ENCODE measurements at places on chromosomes 4 and X.

DNA sequence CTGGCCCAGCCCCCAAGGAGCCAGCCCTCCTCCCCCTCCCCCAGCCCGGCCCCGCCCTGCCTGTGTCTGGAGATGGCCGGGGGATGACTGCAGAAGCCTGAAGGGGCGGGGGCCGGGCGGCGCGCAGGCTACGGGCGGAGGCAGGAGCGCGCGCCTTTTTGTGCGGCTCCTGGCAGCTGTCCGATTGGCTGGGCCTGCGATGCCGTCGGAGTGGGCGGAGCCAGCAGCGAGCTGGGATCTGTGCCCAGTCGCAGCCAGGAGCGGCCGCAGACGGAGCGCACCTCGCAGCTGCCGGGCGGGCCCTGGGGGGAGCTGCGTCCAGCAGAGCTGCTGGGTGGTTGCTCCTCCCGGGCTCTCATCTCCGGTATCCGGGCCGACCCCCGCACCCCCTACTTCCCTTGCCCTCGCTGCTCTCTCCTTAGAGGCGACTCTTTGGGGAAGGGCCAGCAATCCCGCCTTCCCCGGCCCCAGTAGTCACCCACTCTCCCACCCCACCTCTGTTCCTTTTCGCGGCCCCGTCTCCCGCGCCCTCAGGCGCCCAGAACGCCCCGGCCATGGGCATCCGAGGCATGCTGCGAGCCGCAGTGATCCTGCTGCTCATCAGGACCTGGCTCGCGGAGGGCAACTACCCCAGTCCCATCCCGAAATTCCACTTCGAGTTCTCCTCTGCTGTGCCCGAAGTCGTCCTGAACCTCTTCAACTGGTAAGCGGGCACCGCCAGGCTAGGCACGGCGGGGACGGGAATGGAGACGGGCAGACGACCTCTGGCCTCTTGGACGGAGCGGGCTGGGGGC is at the start of gene GABRQ:
Gene GABRQ, plus strand, starts transcription at position 247 of the 794 bp plus-strand sequence. Its CDS starts 308 bp downstream, at position 555.
- no peak for DNase-seq

GRCh38 chrX:19682712-19683331 is 167.5 kb upstream of the MAP3K15 start:
- peak; percentile 68 for DNase-seq

- no peak for DNase-seq
Observed at GRCh38 chr4:158936238-158936637, 166.6 kb upstream of the RAPGEF2 start.

DNA sequence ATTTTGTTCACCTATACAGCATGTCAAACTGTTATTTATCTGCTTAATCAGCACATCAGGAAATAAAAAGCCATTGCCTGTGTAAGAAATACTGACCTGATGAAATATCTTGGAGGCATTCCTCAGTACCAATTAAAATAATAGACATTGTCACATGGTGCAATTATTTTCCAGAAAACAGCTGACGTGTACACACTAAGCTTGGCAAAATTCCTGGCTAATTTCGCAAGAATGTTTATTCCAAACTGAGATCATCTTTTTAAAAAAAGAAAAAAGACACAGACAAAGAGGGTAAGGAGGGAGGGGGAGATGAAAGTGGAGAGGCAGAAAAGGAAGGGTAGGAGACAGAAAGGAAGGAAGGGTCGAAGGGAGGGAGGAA is 61.9 kb upstream of the NFKB1 start:
- DNase-seq: no peak

- no peak for DNase-seq
Observed at GRCh38 chr4:106852426-106852825, 183.7 kb downstream of the DKK2 start.

DNA sequence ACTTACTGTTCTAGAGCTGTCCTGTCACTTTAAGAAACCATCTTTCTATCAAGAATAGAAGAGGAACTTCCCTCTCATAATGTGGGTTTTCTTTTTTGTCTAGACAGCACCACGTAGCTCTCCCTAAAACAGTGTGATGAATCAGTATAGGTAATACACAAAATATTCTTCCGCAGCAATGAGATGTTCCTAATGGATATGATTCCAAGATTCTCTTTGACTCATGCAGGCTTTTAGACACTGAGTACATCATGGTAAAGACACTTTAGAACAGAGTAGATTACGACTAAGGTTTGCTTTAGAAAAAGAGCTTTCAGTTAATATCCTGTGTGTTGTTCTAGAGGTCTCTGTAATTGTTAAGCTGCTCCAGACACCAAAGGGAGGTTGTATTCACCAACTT is 69.8 kb downstream of the PTTG2 start:
- no peak for DNase-seq

GRCh38 chr4:25860586-25861279 is 2.1 kb downstream of the SEL1L3 start:
- DNase-seq: peak; percentile 28

GRCh38 chr4:183838987-183839712 is 66.0 kb upstream of the STOX2 start:
- no peak for DNase-seq

- DNase-seq: no peak
Observed at GRCh38 chr4:51932684-51933083, 87.5 kb downstream of the LRRC66 start.

GRCh38 chr4:86306816-86307215 is 53.0 kb downstream of the MAPK10 start:
- no peak for DNase-seq

- DNase-seq: no peak
Observed at GRCh38 chr4:172356016-172356415, 542.8 kb downstream of the GALNTL6 start.

DNA sequence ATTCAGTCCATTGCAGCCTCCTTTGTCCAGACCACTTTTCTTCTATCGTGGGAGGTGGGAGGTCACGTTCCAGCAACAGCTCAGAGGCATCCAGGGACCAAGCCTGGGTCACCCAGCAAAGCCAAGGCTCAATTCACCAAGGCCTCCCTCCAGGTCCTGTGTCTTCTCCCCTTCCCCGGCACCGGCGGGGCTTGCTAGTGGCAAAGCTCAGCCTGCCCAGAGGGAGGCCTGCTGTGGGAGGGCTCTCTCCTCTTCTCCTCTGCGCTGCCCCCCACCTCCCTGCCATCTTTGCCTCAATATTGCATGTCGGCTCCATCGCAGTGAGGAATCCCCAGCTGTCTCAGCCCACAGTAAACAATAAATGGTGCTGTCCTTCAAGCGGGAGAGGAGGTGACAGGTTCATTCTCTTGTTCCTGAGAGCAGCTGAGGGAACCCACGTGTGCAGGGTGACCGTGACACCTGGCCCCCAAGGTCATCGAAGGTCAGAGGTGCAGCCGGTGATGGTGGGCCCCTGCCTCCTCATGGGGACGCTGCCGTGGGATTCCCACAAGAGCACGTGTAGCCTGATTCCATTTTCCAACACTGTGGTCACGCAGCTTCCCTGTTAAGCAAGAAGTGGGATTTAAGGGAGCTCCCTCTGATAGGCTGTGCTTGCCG is 111.5 kb upstream of the PSAPL1 start:
- DNase-seq: no peak

DNA sequence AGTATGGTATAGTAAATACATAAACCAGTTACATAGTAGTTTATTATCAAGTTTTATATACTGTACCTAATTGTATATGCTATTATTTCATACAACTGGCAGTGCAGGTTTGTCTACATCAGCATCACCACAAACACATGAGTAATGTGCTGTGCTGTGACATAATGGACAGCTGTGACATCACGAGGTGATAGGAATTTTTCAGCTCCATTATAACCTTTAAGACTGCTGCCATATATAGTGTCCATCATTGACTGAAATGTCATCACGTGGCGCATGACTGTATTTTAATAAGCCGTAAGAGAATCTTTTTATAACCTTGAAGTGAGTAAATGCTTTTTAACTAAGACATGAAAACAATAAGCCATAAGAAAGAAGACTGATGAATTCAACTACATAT is 44.8 kb upstream of the ANK2 start:
- DNase-seq: no peak

- no peak for DNase-seq
Observed at GRCh38 chr4:1247864-1248244, 1.1 kb downstream of the CTBP1 start.

DNA sequence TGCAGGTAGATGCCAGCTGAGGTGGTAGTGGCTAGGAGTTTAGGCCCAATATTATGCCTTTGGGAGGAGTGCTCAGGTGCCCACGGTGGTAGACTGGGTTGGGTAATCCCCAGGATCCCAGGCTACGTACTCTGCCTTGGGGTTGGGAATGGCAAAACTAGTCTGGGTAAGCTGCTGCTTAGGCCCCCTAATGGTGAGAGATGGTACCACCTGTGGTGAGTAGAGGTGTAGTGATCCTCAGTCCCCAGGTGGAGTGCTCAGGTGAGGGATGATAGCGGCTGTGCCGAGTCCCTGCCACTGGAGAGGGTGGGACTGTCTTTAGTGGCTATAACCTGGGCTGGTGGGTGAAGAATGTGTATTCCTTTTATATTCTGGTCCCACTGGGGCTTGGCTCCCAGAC is 75.2 kb downstream of the IL1RAPL2 start:
- no peak for DNase-seq

GRCh38 chrX:16975233-16975632 is 28.8 kb downstream of the REPS2 start:
- DNase-seq: no peak

- no peak for DNase-seq
Observed at GRCh38 chr4:73434311-73434710, 1.7 kb upstream of the AFP start.

DNA sequence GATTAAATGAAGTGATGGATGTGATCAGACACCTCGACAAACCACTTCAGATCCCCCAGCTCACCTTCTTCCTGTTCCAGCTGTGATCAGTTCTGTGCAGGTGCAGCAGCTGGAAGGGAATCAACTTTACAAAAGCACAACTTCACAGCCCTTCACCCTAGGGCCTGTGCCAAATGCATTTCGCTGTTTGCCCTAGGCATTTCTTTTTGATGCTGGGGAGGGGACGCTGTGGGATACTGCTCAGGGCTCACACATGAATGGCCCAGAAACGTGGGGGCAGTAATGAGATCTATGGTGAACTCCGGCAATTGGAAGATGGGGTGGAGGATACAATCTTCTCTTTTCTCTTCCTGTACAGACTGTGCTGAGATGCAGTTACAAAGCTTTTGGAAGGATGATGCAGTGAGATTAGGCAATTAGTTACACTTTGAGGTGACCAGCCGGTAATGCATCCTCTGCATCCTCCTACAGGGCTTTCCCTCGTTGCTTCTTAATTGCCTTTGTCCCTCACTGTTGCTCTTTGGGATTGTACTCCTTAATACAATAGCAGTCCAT is 215.1 kb upstream of the PITX2 start:
- no peak for DNase-seq

DNA sequence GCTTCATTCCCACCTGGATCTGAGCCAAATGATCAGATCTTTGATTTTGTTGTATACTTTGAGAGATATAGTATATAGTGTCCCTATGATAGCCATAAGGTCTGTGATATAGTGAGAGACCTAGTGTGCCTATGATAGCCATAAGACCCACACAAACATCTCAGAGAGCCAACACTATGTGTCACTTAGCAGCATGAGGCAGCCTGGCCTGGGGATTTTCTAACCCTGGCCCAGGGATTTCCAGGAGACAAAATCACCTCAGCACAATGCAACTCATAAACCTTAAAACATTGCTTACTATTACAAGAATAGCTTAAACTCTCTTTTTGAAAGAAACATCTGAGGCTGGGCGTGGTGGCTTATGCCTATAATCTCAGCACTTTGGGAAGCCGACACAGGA is 23.2 kb upstream of the COL25A1 start:
- DNase-seq: no peak

- DNase-seq: no peak
Observed at GRCh38 chr4:20544645-20545044, 155.6 kb upstream of the PACRGL start.

- DNase-seq: no peak
Observed at GRCh38 chr4:115973768-115974167, 860.3 kb upstream of the NDST4 start.

GRCh38 chr4:149801416-149801815 is 14.2 kb downstream of the IQCM start:
- no peak for DNase-seq

GRCh38 chrX:47321386-47321785 is 49.0 kb upstream of the ZNF157 start:
- DNase-seq: no peak

DNA sequence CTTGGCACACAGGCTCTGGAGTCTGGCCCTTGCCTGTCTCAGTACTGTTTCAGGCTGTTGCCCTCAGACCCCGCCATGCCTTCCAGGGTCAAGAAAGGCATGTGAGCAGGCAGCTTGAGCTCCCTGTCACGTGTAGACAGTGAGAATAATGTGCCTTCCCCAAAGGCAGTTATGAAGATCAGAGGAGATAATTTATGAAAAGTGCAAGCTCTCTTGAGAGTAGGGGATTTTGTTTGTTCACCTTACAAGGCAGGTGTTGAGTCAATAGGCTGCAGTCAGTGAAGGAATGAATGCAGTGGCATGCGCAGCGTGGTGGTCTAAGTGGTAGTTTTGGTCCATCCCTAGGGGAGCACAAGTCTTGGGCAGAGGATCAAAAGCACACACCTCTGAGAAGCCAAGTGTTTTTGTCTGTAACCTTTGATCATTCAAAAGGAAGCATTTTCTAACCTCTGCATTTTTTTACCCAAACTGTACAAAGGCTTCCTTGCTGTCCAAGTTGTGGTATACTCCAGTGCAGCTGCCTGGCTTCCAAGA is 14.4 kb downstream of the HADH start:
- no peak for DNase-seq

- peak; percentile 5 for DNase-seq
Observed at GRCh38 chrX:109475174-109475891, 6.6 kb downstream of the GUCY2F start.

GRCh38 chrX:153190381-153190780 is 11.3 kb downstream of the MAGEA1 start:
- DNase-seq: no peak

- DNase-seq: no peak
Observed at GRCh38 chr4:158299459-158300007, 89.2 kb downstream of the TMEM144 start.

- DNase-seq: peak; percentile 22
Observed at GRCh38 chr4:165355900-165356300, 22.9 kb upstream of the CPE start.

GRCh38 chr4:20916106-20916505 is 215.8 kb downstream of the PACRGL start:
- DNase-seq: peak; percentile 4

GRCh38 chr4:85777908-85778631 is 303.1 kb downstream of the ARHGAP24 start:
- DNase-seq: no peak

GRCh38 chrX:136162827-136163570 is 15.7 kb downstream of the FHL1 start:
- peak; percentile 51 for DNase-seq
